CD4-positive, alpha-beta T cell (primary cell): ENCODE measurements at places on chromosomes 4 and X.

DNA sequence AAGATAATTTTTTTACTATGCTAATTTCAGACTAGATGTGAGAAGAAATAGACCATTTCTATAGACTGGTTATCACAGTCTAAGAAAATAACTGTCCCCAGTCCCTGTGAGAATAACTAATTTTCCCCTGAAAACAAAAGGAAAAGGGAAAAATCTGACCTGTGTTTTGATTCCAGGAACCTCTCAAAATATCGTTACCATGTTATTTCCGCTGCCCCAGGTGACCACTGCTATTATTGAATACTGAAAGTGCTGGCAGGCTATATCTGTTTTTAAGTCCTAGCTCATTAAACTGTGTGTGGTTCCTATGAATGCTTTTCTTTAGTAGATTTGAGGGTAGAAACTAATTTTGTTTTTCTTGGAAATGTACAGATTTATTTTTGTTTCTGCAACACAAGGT is 83.6 kb downstream of the GAB1 start:
- DNase-seq, result no peak

GRCh38 chr4:159435561-159436023 is 332.7 kb downstream of the RAPGEF2 start:
- DNase-seq, result no peak

GRCh38 chrX:21658152-21658737 is at the start of gene KLHL34:
Gene KLHL34, minus strand, starts transcription at chrX:21658330. Its CDS starts 542 bp downstream, at chrX:21657788.
- no peak for DNase-seq

GRCh38 chr4:83489711-83490326 is 4.9 kb upstream of the ABRAXAS1 start:
- DNase-seq, result no peak

DNA sequence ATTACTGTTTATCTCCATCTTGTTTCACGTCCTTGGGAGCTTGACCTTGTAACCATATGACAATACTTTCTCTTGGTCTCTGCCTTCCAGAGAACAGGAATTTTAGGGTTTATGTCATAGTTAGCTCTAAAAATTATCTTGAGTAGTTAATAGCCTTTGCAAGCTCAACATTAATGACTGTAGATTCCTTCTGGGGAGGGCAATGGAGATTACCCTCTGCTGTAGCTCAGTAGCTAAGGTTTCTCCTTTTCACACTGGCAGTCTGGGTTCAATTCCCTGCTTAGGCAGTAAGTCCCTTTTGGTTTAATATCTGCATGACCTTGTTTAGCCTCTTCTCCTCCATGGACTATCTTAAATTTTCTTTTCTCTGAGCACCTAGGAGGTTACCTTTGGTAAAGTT is 181.7 kb upstream of the GPR101 start:
- no peak for DNase-seq

GRCh38 chr4:6372649-6373525 is 99.5 kb downstream of the PPP2R2C start:
- no peak for DNase-seq

DNA sequence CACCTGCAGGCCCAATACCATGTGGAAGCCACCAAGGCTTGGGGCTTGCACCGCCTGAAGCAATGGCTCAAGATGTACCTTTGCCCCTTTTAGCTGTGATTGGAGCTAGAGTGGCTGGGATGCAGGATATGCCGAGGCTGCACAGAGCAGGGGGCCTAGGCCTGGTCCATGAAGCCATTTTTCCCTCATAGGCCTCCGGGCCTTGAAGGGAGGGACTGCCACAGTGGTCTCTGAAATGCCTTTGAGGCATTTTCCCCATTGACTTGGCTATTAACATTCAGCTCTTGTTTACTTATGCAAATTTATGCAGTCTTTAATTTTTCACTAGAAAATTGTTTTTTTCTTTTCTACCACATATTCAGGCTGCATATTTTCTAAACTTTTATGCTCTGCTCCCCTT is 203.2 kb upstream of the HHIP start:
- no peak for DNase-seq

- no peak for DNase-seq
Observed at GRCh38 chr4:3440011-3440410, 1.8 kb upstream of the HGFAC start.

DNA sequence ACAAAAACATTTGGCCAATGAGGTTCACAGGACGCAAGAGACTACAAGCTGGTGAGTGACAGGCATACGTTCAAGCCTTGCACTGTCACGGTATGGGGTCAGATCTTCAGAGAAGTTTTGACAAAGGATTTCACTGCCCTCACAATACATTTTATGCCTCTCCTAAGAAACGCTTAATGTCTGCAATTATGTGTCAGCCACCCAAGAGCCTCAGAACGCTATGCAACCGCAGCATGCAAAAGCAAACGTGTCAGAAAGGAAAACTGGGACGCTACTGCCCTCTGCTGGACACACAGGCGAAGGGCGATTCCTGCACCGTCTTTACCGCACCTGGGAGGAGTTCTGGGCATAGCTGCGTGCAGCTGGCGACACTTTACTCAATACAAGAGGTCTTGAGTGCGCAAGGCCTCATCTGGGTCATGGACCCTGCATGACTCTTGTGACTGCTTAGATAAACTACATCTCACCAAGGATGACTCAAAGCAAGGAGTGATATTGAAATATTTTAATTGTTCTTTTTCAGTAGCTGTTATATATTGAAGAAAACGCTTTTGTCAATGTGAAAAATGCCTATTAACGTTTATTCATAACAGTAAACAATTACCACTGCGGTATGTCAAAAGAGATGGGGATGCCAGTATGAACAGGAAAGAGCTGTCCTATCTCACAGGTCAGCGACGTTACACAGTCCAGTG is 147.6 kb upstream of the FRG1 start:
- peak; percentile 24 for DNase-seq

- DNase-seq, result no peak
Observed at GRCh38 chr4:53484911-53485657, 106.2 kb downstream of the LNX1 start.

DNA sequence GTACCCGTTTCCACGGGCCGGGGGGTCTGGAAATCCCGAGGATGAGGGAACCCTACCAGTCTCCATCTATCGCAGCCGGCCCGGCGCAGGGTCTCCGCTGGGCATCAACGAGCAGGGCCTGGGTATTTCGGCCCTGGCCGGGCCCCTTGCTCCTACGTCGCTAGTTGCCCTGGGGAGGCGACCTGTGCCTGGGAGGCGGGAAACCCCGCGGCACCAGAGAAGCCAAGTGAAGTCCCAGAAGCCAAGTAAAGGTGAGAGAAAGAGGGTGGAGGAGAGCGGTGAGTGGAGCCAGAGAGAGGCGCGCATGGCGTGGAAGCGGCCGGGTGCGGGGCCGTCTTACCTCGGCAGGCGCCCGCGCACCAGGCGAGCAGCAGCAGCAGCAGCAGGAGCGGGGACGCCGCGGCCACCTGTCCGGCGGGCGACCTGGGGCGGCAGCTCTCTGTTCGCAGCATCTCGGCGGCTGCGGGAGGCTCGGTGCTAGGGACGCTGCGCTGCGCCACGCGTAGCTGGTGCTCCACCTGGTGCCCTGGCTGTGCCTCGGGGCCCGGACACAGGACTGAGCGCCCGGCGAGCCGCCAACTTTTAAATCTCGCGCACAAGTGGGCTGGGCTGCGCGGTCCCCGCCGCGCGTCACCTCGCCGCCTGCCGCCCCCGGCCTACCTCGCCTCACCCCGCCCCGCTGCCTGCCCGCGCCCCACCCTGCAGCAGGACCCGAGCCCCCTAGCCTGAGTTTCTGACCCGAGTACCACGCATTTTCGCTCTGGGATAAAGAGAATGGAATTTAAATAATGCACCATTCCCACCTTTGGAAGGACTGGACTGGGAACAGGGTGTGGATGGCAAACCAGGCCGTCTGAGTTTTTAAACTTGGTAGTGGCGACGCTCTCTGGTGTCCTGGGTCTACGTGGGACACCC is at the start of gene NMU:
NMU (minus strand) TSS at position 558 of the 915 bp plus-strand sequence; CDS start at position 452, 106 bp downstream.
- no peak for DNase-seq

DNA sequence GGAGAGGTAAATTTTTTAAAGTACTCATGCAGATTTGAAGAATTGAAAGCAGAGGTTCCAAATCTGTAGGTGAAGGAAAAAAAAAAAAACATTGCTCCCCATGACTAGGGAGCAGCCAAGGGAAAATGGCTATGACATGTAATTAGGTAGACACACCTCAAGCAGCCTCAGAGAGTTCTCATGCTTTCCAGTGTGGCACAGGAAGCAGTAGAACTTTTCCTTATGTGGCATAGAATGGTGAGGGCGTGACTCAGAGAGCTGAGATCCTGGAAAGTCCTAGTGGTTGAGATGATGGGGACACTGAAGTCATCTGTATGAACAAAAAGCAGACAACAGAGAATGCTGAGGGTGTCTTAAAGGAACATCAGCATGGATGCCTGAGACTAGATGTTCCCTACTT is 148.6 kb upstream of the NWD2 start:
- DNase-seq, result no peak

GRCh38 chrX:351736-352135 is 33.1 kb upstream of the GTPBP6 start:
- DNase-seq, result no peak

DNA sequence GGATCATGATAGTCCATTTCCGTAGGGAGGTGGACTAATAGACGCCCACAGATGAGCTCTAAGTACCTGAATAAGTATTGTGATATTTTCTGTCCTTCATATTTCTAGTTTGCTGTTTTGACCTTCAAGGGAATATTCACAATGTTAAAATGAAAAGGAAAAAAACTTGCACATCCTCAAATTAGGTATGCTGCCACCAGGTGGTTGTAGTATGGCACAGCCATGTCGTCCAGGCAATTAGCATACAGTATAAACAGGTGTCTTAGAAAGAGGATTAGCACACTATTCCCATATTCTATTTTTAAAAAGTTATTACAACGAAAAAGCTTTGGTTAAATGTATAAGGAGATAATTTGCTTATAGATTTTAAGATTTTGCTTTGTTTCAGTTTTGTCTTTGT is 802.0 kb downstream of the RPA4 start:
- DNase-seq, result peak; percentile 24

DNA sequence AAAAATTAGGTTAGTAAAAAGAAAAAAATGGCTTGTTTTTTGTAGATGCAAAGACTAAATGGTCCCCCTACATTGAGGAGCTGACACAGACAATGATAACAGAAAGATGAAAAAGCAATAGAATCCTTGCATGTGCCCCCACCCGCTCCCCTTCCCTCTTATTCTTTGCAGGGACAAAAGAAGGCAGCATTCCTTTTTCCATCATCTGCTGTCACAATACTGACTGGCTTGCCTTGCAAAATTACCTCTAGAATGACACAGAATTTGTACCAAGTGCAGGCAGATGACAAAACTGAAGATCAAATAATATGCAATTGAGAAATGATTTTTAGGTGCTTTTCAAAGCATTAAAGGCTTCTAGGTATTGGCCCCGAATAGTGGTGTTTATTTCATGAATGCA is 153.1 kb upstream of the AGA start:
- no peak for DNase-seq

GRCh38 chrX:18886005-18886343 is 97.9 kb downstream of the PHKA2 start:
- DNase-seq, result no peak

DNA sequence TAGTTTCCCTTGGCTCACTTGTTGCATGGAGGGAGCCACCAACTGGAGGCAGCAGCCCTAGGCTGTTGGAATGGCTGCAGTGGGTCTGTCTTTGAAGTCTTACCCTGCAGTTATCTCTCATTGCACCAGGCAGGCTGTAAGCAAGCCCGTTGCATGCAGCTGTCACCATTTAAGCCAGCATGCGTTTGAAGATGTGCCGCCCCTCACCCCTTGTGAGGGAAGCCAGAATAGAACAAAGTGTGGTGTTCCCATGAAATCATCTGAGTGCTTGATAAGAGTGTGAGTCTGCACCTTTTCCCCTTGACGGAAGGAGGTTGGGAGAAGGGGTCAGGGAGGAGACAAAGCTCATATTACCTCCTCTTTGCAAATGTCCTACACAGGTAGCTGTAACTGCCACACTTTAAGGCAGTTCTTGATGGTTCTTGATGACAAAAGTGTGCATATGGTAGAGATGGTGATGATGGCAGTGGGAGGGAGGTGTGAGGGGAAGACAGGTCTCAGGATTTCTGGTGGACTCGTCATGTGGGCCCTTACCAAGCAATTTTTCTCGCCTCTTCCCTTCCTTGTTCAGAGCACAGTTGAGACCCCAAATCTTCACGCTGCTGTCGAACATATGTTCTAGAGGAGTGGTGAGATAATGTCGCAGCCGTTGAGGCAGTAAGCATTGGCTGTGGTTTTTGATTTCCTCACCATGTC is 191.4 kb upstream of the LEF1 start:
- no peak for DNase-seq

DNA sequence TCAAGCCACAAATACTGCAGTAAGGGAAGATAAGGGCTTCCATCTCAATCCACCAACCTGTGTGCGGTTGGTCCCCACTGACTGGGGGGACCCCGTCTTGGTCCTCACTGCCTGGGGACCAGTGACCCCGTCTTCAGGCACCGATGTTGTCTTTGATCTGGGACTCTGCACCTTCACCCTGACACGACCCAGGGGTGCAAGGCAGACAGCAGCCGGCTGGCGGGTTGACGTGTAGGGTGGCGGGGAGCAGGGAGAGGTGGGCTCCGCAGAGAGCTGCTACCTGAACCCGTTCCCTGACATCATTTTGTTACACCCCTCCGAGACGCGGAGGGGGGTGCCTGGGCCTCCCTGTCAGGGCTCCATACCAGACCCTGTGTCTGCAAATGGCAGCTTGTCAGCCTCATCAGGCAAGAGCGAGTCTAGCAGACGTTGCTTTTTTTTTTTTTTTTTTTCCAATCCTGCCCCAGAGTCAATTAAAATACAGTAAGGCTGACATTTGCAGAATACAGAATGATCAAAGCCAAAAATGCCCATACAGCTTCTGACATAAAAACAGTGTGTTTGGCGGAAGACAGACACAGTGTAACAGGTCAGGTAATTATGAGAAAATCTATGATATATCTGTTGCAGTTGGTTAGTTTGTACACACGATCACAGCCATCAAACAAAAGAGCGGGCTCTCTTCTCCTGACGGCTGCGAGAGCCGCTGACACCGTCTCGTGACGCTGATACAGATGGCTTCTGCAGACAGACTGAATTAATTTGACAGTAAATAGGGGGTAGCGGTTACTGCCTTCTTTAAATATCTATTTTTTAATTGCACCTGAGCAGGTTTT is 118.6 kb downstream of the CRLF2 start:
- DNase-seq, result no peak

DNA sequence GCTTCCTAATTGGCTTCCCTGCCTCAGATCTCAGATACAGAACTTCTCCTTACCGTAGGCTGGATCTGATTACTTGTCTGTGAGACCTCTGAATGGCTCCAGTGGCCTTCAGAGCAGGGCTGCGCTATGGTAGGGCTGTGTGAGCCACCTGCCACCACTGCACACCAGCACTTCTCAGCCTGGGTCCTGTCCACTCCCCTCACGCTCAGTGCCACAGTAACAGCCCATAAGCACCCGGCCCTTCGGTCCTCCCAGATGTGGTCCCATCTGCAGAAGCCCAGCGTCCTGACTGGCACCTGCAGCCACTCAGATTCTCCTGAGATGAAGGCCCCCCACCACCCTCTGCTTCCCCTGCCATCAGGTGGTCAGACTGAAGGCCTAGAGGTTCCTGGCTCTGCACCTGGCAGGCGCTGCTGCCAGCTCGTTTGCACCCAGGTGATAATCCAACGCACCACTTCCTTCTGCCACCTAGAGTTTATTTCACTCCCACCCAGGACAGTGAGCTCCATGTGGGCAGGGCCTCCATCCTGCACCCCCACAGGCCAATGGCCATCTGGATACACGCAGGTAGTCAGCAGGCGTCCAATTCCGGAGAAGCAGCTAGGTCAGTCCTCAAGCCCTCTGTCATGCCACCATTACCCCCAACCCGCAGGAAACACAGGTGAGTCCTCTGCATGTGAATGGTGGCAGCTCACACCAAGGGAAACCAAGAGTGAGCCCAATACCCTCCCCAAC is 5.4 kb downstream of the WDR1 start:
- DNase-seq, result no peak
